ENCODE measurements at places on chromosomes 3 and 15.

DNA sequence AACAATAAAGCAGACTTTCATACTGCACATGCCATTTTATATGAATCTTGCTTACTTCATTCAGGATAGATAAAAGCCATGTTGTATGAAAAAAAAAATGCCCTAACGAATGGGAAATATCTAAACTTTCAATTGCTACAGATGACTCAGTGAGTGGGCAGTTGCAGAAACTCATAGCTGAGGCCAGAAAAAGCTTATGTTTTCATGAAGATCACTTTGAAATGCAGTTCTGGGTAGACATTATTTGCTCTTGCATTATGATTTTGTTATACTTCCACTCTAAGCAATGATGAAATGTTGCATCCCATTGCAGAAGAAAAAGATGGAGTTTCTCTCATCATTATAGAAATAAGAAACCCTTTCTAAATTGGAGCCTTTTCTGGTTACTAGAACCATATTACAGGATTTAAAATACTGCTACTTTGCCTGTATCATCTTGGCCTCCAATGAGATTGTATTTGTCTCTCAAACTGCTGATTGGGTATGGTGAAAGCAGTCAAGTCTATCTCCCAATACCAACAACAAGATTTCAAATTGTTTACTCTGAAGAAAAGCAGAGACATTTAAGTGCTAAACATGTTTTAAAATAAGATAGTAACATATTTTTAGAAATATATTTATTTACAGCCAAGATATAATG is 17.0 kb downstream of the PEAK1 start:
- no peak overlapping the region for H3K27ac ChIP-seq
- ATAC-seq = peak; percentile 45
- H3K27me3 ChIP-seq = no peaks in the 10 kb centered on the region
- H3K36me3 ChIP-seq = peaks cover 20% of the 10 kb centered on the region
- H3K4me3 ChIP-seq = no peak overlapping the region

DNA sequence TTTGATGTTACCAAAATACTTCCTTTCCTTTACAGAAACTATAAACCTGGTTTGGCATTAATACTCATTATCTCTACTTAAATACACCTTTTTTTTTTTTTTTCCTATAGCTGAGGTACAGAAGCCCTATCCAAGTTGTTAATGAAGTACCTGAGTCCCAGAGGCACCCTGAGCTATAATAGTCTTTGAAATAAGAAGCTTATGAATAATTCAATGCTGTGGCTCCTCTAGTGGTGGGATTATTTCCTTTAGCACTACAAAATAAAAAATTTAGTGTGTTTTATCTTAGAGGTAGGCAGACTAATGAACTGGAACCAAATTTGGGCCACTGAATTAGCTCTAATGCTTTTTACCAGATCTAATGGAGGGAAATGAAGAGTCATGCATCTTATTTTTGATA is 611.9 kb downstream of the EDEM1 start:
- ATAC-seq = no peak
- H3K27me3 ChIP-seq = no peaks in the 10 kb centered on the region
- H3K36me3 ChIP-seq = no peaks in the 10 kb centered on the region
- H3K4me3 ChIP-seq = no peak overlapping the region

DNA sequence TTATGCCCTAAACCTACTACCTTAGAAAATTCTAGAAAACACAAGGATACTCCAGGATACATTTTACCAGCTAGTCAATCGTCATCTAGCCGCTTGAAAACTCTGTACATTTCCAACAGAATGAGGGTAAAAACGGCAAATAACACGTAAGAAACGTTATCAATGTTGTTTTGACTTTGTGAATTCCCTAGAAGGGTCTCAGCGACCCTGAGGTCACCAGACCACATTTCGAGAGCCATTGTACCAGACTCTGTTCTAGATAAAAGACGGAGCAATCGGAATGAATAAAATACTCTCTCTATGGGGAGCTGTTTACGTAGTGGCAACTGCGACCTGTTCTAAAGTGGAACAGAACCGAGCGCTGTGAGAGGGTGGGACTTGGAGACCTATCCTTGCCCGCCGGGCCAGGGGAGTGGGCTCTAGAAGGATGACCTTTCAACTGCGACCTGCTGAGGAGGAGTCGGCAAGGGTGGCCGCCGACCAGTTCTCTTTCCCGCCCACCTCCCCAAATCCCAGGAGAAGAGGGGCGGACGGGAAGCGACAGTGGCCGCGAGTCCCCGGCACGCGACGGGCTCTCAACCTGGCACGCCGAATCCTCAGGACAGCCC is 778 bp upstream of the AP4E1 start:
- H3K27ac ChIP-seq = peak overlapping the region; percentile 96
- H3K4me3 ChIP-seq = peak overlapping the region; percentile 87
- no peaks in the 10 kb centered on the region for H3K27me3 ChIP-seq
- peak; percentile 72 for ATAC-seq

GRCh38 chr3:152192936-152193672 is 75.6 kb upstream of the MBNL1 start:
- peaks cover 70% of the 10 kb centered on the region for H3K4me1 ChIP-seq
- H3K36me3 ChIP-seq = no peaks in the 10 kb centered on the region
- H3K27me3 ChIP-seq = no peaks in the 10 kb centered on the region
- H3K27ac ChIP-seq = peak overlapping the region; percentile 84
- ATAC-seq = no peak

GRCh38 chr15:42185801-42186200 is 22.3 kb downstream of the VPS39 start:
- H3K4me3 ChIP-seq = no peak overlapping the region
- H3K36me3 ChIP-seq = peaks cover 72% of the 10 kb centered on the region
- no peak overlapping the region for H3K27ac ChIP-seq

GRCh38 chr3:9149566-9149965 is 99.9 kb downstream of the SRGAP3 start:
- H3K27ac ChIP-seq = no peak overlapping the region
- H3K27me3 ChIP-seq = peaks cover 45% of the 10 kb centered on the region
- H3K4me1 ChIP-seq = no peaks in the 10 kb centered on the region
- no peak for ATAC-seq
- peaks cover 20% of the 10 kb centered on the region for H3K36me3 ChIP-seq

DNA sequence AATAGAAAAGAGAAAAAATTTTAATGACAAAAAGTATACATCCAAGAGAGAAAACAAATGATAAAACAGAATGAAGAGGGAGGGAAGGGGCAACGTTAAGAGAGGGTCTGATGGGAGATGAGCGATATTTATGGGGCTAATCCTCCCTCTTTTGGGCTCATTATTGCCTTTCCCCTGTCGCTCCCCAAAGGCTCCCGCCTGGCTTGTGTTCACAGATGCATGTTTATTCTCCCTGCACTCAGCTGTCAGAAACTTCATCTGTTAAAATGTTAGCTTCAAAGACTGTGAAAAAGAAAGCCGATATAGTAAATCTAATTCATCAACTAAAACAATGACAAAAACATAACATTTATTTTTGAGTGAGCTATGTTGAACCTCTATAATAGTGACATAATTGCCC is 74.3 kb downstream of the GABRB3 start:
- H3K27ac ChIP-seq = no peak overlapping the region
- no peaks in the 10 kb centered on the region for H3K4me1 ChIP-seq
- H3K36me3 ChIP-seq = no peaks in the 10 kb centered on the region
- ATAC-seq = no peak
- no peaks in the 10 kb centered on the region for H3K27me3 ChIP-seq

DNA sequence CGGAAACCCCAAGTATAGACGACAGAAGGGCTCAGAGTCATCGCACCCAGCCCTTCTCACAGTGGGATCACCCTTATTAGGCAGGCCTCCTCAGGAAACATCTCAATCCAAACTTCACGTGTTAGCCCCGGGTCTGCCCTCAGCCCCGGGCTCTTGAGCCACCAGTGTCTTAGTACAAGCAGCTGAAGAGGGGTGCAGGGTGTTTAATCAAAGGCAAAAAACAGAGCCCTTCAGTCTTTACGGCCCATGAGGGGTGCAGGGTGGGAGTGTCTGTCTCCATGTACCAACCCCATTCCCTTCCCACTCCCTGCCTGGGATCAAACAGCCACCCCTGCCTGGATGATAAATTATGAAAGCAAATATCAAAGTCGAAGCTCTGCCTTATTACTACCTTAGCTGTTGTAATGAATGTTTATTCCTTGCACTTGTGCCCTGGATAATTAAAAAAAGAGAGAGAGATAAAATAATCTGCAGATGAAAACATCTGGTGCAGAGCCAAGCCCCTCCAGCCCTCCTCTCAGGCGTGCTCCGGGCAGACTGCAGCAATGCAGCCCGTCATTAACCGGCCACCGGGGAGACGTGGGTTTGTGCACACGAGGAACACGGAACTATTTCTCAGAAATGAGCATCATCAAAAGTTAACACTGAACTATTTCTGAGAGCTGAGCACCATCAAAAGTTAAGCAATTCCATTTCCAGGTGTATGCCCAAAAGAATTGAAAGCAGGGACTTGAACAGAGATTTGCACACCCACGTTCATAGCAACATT is 64.5 kb downstream of the ADAMTS17 start:
- H3K4me3 ChIP-seq = no peak overlapping the region
- peak; percentile 24 for ATAC-seq
- no peak overlapping the region for H3K27ac ChIP-seq
- H3K27me3 ChIP-seq = peaks cover 6% of the 10 kb centered on the region
- no peaks in the 10 kb centered on the region for H3K4me1 ChIP-seq

DNA sequence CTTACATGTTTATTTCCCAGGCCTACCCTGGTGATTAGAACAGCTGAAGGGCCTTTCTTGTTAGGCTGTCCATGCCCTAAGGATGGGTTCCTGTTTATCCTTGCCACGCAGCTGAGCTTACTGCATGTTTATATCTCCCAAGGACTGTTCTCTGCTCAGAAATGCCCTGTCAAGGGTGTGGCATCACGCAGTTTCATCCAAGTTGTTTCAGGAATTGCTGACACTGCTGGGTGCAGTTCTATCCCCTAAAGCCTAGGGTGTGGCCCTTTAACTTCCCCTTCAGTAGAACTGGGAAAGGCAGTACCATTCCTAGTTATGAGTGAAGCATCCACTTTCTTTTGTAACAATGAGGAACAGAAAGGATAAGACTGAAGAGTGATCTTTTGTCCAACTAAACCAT is 5.0 kb downstream of the ELL3 start:
- no peak for ATAC-seq
- no peak overlapping the region for H3K4me3 ChIP-seq
- no peaks in the 10 kb centered on the region for H3K27me3 ChIP-seq
- H3K27ac ChIP-seq = no peak overlapping the region
- H3K36me3 ChIP-seq = peaks cover 63% of the 10 kb centered on the region
- peaks cover 32% of the 10 kb centered on the region for H3K4me1 ChIP-seq

GRCh38 chr3:48419597-48419996 is 10.3 kb downstream of the PLXNB1 start:
- no peak overlapping the region for H3K27ac ChIP-seq
- ATAC-seq = no peak
- H3K4me1 ChIP-seq = peaks cover 7% of the 10 kb centered on the region
- no peaks in the 10 kb centered on the region for H3K36me3 ChIP-seq
- peaks cover 23% of the 10 kb centered on the region for H3K27me3 ChIP-seq

- H3K4me3 ChIP-seq = peak overlapping the region; percentile 83
- no peaks in the 10 kb centered on the region for H3K27me3 ChIP-seq
- peak overlapping the region; percentile 94 for H3K27ac ChIP-seq
- peak; percentile 4 for ATAC-seq
- no peaks in the 10 kb centered on the region for H3K36me3 ChIP-seq
Measured at GRCh38 chr3:46406443-46406787, 451 bp downstream of the CCR5AS start.

GRCh38 chr15:71565631-71566160 is 244.7 kb upstream of the NR2E3 start:
- H3K4me3 ChIP-seq = no peak overlapping the region
- H3K36me3 ChIP-seq = no peaks in the 10 kb centered on the region
- H3K27ac ChIP-seq = no peak overlapping the region

- no peak overlapping the region for H3K27ac ChIP-seq
- no peak for ATAC-seq
- no peak overlapping the region for H3K4me3 ChIP-seq
- peaks cover 54% of the 10 kb centered on the region for H3K27me3 ChIP-seq
- no peaks in the 10 kb centered on the region for H3K36me3 ChIP-seq
Measured at GRCh38 chr15:68508485-68509189, 70.2 kb upstream of the CORO2B start.

- H3K4me3 ChIP-seq = no peak overlapping the region
- H3K4me1 ChIP-seq = no peaks in the 10 kb centered on the region
- H3K27ac ChIP-seq = no peak overlapping the region
- no peak for ATAC-seq
Measured at GRCh38 chr3:65945480-65945879, 93.2 kb downstream of the MAGI1 start.

All from stimulated activated memory B cell treated with anti-CD40 and anti-IgM and Interleukin-4, amounts not matched to agents 10 μg/mL and 1 μg/mL and 100 μg/mL, for 72 hours (primary cell).